Head of caudate nucleus (tissue), 42 donors: ENCODE measurements at places on chromosomes 2 and 18.

- DNase-seq: no peak
Observed at GRCh38 chr2:215793747-215794595, 219.4 kb downstream of the MREG start.

DNA sequence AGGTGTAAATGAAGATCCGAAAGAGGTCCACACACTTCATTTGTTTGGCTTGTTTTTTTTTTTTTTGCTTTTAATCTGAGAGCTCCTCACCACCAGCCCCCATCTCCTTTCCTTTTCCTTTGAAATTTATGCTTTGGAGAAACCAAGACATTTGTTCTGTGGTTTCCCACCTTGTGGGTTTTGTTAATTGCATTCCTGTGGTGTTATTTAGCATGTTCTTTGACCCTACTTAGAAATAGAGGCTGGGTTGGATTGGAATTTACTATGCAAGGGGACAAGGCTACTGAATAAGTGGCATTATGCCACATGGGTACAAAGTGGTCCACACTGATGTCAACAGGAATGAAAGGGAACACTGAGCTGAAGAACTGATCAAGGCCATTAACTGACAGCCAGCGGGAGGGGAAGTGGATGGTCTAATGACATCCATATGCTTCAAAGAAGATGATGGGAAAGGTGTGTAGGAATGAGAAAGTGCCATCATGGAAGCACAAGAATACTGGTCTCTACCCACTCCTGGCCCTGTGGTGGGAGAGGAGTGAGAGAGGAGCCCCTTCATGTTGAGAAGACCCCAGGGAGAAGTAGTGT lies 8.9 kb downstream of the CCL20 start:
- no peak for DNase-seq

- DNase-seq: no peak
Observed at GRCh38 chr2:222280795-222281194, 18.0 kb downstream of the PAX3 start.

DNA sequence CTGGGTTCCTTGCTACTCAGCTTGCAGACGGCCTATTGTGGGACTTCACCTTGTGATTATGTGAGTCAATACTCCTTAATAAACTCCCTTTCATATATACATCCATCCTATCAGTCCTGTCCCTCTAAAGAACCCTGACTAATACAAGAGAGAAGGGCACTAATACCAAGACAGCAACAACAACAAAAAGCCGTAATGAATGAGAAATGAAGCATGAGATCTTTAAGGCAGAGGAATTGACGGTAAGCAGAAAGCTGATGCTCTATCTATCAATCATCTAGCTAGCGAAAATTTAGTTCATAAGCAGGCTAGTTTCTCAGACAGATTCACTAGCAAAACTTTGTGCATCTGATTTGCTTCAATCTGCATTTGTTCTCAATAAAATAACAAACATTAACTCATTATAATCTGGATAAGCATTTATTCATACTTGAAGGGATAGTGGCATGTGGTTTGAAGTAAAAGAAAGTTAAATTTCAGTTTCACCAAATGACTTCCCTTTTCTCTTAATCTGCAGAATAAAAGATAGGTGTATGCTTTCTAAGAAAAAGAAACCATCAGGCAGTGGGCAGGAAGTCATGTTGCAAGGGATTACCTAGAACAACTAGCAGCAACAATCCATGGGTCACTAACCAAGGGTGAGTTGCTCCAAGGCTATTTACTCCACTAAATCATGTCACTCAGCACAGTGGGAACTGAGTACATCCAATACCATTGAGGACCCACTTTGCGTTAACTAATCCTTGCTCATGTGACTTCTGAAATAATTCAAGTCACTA lies 376.5 kb downstream of the TMEM182 start:
- DNase-seq: no peak

- peak; percentile 38 for DNase-seq
Observed at GRCh38 chr2:74530239-74531187, 780 bp downstream of the HTRA2 start.

DNA sequence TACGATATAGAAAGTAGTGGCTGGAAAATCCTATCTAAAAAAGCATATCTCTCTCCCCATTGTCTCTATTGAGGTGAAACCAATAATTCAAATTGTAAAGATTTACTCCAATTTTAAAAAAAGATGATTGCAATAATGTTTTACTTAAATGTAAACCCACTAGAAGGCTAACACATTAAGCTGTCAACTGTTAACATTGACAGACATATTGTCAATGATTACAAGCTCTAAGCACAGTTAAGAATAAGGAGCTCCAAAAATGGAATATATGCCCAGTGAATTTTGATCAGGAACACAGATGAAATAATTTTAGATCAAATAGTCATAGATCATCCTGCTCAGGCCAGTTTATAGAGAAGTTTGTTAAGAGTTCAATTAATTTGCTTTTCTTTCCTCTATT lies 123.6 kb upstream of the NETO1 start:
- DNase-seq: no peak

DNA sequence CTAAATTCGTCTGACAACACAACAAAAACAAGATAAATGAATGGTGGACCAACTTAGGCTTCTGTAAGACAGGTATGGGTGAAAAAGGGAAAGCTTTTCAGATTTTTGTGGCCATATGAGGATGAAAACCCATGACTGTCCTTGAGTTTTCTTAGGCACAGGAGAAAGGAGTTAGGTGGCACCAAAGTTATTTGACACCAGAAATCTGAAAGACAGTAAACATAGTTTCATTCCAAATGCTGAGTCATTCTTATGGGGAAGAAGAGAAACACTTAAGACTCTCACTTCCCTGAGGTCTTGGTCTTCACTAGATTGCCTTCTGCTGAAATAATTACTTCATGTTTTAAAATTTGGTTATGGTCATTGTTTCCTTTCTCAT lies 5.2 kb upstream of the GPD2 start:
- DNase-seq: no peak

- DNase-seq: no peak
Observed at GRCh38 chr2:166372046-166372445, 3.7 kb downstream of the SCN9A start.

GRCh38 chr18:48947560-48947959 lies 3.2 kb downstream of the SMAD7 start:
- DNase-seq: peak; percentile 61

DNA sequence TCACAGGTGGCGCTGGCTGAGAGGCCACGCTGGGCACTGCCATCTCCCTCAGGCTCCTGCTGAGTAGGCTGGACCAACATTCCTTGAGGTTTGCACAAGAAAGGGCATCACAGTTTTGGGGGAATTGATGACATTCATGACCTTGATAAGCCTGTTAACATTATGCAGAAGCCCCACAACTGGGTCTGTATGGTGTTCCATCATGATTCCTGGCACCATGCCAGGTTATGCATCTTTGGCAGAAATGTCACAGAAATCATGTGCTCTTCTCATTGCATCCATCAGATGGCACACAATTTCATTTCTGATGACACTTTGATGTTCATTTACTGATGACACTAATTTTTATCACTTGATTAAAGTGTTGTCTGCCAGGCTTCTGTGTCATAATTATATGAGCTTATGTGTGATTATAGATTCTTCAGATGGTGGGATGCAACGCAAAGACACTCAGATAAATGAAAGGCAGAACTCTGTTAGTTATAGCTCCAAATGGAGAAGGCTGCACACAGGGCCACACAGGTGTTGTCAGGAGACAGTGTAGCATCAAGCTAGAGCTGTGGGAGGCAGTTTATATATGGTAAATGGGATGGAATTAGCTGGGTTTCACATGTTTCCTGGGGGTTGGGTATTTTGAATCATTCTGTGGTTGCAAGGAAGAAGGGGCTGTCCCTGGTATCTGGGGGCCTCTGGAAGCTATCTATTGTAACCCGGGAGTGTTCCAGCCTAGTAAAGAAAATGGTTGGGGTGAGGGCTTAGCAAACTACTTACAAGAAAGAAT lies 191.3 kb downstream of the SLC39A10 start:
- no peak for DNase-seq

DNA sequence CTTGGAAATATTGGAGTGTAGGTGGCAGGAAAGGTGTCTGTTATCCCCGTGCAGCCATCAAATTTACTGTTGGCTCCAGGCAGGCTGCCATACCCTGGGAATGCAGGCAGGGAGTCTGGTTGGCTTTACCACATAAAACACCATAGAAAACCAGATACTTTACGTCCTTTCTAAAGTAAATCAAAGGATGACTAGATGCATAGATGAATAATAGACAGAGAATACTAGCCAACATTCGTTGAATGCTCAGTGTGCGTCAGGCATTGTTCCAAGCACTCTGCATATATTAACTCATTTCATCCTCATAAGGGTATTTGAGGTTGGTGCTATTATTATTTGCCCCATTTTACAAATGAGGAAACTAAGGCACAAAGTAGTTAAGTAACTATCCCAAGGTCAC lies 65.2 kb downstream of the VSNL1 start:
- no peak for DNase-seq

- no peak for DNase-seq
Observed at GRCh38 chr2:100186126-100186525, 43.7 kb upstream of the AFF3 start.

- no peak for DNase-seq
Observed at GRCh38 chr2:110770959-110771431, 38.6 kb downstream of the ACOXL start.

GRCh38 chr18:24869285-24869684 lies 408.8 kb downstream of the HRH4 start:
- no peak for DNase-seq

GRCh38 chr2:23069923-23070322 lies 315.1 kb upstream of the KLHL29 start:
- DNase-seq: no peak

DNA sequence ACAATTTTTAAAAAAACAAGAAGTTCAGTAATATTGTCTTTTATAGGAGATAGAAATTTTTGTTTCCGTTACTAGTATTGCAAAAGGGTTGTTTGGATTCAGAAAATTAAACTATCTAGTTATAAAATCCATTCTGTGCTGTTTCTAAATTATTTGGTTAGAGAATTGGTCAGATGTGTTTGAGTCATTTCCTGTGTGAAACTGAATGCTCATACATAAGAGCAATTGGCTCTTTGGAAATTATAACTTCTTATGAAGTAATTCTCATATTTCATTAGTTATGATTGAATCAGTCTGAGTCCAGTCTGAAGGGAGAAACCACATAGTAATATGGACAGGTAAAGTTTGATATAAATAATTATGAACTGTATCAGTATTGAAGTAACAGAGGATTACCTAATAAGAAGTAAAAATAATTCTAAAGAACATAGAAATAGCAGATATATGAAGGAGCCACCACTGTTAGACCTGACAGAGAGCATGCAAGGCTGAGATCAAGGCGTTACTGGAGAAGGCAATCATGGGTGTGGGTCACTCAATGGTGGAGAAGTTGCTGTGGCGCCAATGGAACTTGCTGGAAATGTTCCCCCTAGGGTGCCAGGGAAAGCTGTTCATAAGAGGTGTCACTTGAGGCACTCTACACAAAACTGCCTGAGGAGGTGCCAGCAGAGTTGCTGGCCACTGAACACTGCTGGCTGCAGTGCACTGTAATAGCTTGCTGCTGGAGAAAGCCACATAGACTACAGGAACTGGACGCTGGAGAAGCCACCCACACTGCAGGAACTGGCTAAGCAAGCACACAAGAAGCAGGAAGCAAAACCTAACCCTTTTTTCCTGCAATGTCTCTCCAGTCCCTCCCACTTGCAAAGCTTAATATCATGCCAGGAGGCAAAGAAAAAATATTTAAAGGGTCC lies 18.0 kb upstream of the FAP start:
- no peak for DNase-seq

DNA sequence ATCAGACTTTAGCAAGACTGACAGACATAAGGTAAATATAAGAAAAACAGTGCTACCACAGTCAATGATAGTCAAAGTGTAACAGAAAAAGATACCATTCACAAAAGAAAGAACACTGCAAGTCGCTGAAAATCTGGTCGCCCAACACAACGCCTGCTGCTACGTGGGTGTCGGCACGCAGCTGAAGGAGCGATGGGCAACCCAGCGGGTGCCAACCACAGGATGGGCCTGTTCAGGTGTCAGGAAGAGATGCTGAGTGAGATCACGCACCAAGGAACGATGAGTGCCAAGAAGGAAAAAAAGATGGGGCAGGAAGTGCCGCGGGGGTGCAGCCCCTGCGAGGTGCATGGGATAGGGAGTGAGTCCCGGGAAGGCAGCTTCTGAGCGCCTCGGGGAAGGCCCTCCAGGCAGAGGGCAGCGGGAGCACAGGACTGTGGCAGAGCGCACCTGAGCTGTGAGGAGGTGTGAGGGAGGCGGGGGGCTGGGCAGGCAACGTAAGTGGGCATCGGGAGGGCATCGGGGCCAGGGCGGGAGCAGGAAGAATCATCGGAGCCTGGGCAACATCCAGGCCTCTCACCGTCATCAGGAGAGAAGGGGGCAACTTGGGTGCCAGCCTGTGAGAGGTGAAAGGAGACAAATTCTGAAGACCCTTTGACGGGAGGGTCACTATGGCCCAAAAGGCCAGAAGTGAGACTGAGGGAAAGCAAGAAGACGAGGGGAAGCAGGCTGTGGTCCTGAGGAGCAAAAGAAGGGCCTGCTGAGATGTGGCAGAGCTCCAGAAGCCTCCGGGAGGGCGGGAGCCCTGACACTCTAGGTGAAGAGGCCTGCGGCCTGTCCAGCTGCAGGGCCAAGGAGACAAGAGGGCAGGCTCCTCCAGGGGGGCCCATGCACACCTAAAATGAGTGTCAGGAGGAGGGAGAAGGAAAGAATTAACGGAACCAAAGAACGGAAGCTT lies 14.8 kb upstream of the MTERF4 start:
- DNase-seq: no peak

GRCh38 chr18:35511428-35511827 lies 13.7 kb upstream of the INO80C start:
- no peak for DNase-seq

DNA sequence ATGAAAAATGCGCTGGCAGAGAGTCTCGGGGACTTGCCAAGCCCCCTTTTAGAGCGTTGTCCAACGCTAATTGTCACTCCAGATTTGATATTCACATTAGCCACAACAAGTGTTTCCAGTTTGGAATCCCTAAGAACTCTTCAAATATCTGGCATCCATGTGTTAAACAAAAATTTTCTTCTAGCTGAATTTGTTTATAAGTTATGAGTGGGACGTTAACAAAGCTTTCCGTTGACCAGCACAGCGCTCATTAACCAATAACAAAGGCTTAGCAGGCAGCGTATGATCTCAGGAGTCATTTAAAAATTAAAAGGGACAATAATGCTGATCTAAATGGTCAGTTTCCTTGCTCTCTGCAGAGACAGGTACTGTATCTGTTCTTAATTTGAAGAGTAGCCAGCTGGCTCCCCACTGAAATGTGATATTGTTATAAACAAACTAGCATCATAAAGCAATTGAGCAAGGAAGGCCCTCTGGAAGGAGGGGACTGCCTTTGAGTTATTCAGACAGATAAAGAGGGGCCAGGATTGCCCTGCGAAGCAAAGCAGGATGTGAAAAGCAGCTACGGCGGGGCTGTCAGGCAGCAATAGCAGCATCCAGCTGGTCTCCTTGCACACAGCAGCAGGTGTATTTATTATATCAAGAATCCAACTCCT lies 337.2 kb upstream of the SALL3 start:
- no peak for DNase-seq

- no peak for DNase-seq
Observed at GRCh38 chr18:58692422-58693185, 21.3 kb downstream of the MALT1 start.

GRCh38 chr2:100902817-100903405 lies 83.0 kb downstream of the NPAS2 start:
- DNase-seq: no peak
